Type B pancreatic cell (in vitro differentiated cells): ENCODE measurements at places on chromosomes 6 and 20.

DNA sequence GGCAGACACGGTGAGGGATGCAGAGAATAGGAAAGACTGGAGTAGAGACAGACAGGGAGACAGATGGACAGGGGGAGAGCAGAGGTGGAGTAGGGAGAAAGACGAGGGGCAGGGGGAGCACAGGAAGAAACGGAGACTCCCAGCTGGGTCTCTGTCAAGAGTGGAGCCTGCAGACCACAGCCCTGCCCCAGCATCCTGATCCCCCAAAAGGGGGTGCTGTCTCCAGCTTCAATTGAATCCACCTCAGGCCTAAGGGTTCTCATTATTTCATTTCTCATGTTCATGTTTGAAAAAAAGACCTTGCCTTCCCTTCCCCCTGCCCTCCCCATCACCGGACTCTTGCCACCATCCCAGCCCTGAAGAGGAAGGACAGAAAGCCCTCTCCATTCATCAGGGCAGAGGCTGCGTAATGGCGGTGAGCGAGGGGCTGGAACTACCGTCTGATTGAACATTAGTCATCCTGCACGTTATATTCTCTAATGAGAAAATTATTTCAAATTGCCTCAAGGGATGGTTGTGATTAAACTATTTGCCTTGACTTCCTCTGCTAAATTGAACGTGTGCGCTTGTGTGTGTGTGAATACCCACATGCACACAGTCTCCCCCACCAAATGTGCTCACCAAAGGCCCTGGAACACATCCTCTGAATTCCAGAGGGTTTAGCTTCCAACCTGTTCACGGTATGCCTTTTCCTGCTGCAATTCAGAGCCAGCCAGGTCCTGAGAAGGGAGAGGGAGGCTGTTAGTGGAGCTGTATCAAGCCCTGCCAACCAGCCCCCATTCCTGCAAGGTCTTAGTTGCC lies 98.3 kb downstream of the CDC5L start:
- no peak for DNase-seq

- DNase-seq, result no peak
Measured at GRCh38 chr6:102229271-102229670, 835.8 kb downstream of the GRIK2 start.

- DNase-seq, result no peak
Measured at GRCh38 chr6:131073577-131073976, 10.5 kb upstream of the EPB41L2 start.

GRCh38 chr20:34355427-34355826 lies 7.6 kb upstream of the ITCH start:
- DNase-seq, result no peak

GRCh38 chr6:89977808-89978748 lies 83.8 kb downstream of the GJA10 start:
- DNase-seq, result no peak

GRCh38 chr6:30744054-30744805 lies at the start of gene IER3:
TSS of gene IER3 (minus strand) at chr6:30744547. CDS start at chr6:30744518, 29 bp downstream.
- DNase-seq, result peak; percentile 84

- no peak for DNase-seq
Measured at GRCh38 chr6:1672379-1672778, 62.7 kb downstream of the FOXC1 start.

DNA sequence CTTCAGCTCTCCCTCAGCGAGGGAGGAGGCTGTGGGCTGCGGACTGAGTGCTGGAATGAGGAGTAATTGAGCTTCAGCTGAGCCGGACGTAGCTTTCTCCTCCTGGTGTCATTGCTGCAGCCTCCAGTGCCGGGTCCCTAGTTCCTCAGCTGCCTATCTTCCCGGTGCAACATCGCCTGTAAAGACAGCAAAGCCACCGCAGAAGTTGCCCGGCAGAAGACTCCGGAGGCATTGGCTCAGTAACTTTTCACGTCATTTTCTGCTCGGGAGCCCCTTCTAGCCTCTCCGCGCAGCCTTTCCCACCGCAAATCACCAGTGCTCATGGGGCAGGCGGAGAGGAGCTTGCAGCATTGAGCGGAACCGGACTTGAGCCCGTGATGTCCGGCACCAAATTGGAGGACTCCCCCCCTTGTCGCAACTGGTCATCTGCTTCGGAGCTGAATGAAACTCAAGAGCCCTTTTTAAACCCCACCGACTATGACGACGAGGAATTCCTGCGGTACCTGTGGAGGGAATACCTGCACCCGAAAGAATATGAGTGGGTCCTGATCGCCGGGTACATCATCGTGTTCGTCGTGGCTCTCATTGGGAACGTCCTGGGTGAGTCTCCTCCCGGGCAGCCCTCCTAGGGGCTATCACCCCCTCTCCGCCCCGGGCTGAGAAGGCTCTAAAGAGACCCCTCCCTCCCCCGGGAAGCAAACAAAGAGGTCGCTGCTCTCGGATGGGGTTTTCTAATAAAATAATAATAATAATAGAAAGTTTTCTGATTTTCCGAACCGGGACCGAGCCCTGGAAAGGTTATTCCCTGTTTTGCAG lies at the start of gene HCRTR2:
Gene HCRTR2 (plus strand): TSS at position 305 of the 816 bp plus-strand sequence. CDS start 73 bp downstream, at position 378.
- DNase-seq, result no peak

DNA sequence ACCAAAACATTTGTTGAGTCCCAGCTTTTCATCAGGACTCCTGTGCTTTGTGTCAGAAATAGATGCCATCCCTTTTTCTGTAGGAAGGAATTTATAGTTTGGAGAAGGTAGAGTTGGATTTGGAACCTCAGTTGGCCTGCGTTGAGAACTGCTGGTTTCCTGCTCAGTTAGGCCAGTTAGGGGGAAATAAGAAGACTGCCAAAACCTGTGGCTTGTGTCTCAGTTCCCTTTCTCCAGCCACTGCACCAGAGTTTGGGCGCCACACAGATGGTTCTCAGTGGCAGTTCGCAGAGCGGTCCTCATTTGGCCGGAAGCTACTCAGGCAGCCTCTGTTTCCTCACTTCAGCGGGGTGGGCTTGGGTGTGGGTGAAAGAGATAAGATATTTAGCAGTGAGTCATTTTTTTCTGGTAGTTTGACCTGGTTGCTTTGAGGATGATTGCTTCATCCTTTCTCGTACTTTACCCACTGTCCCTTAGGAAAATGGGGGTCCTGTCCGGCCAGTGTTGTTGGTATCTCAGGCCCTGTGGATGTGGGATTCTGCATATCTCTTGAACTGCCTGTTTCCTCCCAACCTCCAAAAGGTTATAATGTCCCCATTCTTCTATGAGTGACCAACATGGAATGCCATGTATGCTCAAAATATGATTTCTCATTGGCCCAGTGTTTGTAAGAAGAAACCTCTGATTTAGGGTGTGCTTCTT lies 53.7 kb downstream of the JARID2 start:
- no peak for DNase-seq

GRCh38 chr6:8157839-8158238 lies 55.5 kb upstream of the EEF1E1 start:
- no peak for DNase-seq

GRCh38 chr20:53829255-53829723 lies 235.7 kb upstream of the ZNF217 start:
- DNase-seq, result no peak
